ENCODE measurements at places on chromosomes 5 and 9.

- DNase-seq, result no peak
Observed at GRCh38 chr5:133890314-133890713, 78.1 kb downstream of the C5orf15 start.

- no peak for DNase-seq
Observed at GRCh38 chr9:123395276-123395688, 39.3 kb downstream of the CRB2 start.

- no peak for DNase-seq
Observed at GRCh38 chr5:152632360-152632759, 227.3 kb upstream of the NMUR2 start.

DNA sequence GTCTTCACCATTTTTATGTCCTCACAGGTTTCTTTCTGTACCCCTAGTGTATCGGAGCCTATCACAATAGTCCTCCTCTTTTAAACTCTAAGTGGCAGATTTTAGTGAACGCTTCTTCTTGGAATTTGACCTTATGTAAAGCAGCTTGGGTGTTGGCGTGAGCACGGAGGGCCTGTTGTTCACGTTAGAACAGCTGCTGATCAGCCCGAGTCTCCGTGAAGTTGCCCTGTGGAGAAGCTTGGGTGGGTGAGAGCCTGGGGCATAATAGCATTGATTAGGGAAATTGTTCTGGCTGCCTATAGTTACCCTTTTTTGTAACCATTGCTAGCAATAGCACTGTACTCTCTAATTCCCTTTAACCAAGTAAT, 167.0 kb upstream of the OTULINL start:
- no peak for DNase-seq

- DNase-seq, result no peak
Observed at GRCh38 chr9:38384990-38385848, 7.3 kb upstream of the ALDH1B1 start.

DNA sequence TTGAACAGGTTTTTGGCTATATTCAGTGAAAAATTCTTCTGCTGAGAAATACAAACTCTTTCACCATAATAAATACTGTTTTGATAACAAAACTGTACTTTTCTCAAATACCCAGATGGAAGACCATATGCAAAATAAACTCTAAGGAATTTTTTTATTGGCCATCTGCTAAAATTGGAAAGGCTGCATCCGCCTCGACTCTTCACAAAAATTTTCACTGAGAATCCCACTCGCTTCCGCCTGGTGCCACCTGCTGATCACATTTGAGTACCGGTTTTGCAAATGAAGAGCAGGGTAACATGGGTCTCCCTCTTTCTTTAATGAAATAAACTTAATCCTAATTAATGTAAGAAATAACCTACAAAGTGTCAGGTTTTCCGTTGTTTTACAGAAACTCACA, 76.4 kb downstream of the TTLL11 start:
- no peak for DNase-seq

DNA sequence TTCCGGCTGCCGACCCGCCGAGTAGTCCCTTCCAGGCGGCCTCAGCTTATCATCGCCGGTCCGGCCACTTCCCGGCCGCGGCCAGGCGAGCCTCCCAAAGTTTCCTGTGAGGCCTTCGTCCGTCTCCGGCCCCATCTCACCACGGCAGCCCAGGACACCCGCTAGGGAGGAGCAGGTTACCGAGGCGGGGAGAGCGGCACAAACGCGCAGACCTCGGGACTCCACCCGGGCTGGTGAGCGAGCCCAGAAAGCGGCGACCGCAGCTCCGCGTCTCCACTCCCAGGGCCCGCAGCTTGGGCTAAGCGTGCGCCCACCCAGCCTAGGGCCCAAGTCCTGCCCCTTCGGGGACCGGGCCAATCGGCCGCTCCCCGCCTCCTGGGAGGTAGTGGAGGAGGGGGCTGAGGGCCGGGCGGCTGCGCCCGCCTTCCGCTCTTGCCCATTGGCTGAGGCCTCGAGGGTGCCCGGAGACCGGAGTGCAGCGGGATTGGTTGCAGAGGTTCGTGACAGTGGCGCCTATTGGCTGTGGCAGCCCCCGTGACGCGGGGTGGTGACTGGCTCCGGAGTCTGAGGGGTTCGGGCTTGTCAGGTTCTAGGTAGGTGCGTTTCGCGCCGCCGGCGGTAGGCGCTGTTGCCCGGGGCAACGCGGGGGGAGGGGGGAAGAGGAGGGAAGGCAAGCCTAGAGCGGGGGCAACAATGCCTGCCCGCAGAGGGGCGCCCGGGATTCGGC, 867 bp downstream of the FER start:
- peak; percentile 92 for DNase-seq

DNA sequence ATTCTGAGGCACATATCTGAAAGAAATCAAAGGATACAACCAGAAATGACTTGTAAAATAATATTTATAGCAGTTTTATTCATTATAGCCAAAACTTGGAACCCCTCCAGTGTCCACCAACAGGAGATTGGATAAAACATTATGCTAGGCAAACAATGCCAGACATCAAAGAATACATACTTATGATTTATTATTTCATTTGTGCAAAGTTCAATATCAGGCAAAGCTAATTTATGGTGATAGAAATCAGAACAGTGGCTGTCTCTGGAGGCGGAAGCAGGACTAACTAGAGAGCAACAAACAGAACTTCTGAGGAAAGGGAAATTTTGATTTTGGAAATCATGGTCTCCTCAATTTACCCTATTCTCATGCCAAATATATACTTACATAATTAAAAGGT, 193.1 kb downstream of the ICE1 start:
- DNase-seq, result no peak

DNA sequence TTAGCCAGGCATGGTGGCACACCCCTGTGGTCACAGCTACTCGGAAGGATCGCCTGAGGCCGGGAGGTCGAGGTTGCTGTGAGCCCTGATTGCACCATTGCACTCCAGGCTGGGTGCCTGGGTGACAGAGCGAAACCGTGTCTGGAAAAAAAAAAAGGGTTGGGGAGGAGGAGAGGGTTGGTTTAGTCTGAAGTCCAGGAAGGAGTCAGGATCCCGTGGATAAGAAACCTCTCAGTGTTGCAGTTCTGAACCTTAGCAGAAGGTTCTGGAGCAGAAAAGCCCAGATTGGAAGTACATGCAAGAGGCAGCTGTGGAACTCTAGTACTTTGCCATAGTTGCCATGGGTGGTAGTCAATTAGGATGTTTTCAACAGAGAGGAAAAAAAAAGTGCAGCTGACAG, 125.2 kb upstream of the CPEB4 start:
- no peak for DNase-seq
